Vagina (tissue), 2 donors: ENCODE measurements at places on chromosomes 16 and 17.

GRCh38 chr16:79336437-79337229 lies 263.9 kb downstream of the MAF start:
- DNase-seq: no peak

DNA sequence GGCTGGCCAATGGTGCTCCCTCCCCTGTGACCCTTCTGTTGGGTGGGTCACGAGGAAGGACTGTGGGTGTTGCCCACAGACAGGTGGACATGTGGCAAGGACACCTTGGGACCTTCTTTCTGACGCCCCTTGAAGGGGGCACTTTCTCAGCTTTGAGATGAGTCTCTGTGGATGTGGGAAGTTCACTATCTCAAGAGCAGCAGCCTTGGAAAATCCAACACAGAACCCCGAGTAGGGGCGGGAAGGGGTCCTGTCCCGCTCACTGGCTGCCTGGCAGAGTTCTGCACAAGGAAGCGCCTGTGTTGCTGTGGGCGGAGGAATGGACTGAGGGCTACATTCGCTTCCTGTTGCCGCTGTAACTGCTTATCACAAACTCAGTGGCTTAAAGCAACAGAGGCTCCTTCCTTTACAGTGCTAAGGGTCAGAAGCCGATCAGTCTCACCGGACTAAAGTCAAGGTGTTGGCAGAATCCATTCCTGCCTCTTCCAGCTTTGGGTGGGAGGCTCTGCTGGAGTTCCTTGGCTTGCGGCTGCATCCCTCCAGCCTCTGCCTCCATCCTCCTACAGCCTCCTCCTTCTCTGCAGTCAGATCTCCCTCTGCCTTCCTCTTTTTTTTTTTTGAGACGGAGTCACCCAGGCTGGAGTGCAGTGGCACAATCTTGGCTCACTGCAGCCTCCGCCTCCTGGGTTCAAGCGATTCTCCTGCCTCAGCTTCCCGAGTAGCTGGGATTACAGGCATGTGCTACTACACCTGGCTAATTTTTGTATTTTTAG lies 305.2 kb downstream of the SEC14L1 start:
- DNase-seq: no peak

GRCh38 chr16:76787394-76787793 lies 403.6 kb upstream of the MON1B start:
- no peak for DNase-seq

DNA sequence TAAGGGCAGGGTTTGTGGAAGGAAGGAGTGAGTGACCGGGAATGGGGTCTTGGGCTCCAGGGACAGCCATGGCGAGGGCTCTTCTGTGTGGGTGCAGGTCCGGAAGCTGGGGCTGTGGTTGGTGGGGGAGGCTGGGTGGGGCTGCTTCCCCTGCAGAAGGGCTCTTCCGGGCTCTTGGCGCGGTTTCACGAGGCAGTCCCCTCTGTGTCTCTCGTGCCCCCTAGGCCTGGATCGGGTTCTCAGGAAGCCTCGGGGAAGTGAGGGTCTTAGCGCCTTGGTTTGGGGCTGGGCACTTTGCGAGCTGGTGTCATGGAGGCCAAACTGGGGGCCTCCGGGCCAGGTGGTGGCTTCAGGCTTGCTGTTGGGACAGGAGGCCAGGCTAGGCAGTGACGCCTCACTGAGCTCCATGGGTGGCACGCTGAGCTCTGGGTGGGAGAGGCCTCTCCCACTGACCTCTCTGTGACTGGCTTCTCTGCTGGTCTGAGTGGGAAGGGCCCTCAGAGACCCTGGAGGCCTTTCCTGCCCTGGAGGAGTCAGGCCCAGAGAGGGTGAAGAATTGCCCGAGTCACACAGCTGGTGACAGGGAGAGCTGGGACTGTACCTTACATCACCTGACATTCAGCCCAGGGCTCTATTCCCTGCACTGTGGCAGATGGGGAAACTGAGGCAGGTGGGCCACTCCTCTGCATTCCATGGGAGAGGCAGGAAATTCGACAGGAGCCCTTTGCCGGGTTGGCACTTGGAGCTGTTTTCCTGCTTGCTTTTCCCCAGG lies 8.2 kb downstream of the ADCY7 start:
- no peak for DNase-seq

- no peak for DNase-seq
Measured at GRCh38 chr16:28186752-28187151, 25.0 kb downstream of the XPO6 start.

DNA sequence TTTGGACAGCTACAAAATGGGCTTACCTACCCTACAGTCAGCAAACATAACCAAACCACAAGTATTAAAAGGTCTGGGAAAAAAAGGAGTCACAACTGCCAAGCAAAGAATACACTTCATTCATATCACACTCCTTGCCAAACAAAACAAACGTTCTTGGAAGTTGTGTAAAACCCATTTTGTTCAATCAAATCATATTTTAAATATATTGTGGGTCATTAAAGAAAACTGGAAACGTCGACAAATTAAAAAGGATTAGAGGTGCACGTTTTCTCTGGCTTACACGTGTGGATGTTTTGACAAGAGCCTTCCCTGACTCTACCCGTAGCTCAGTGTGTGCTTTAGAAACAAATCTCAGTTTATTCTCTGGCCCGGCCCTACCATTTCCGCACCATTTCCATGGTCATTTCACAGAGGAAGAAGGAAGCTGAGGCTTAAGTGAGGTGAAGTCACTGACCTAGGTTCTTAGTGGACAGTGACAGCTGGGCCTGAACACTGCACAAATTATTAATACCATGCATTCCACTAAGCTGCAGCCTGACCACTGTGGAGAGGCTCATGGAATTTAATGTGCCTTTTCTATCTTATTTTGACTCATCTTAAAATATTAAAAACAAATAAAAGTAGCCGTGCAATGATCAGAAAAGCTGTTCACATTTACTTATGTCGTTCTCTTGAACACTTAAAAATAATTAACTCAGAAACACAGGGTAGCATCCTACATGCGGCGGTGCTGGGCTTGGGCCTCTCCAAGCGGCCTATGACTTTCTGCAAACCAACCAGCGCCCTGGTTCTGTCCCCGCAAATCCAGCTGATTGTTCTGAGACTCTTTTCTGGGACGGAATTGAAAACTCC lies 968 bp downstream of the CEP112 start:
- DNase-seq: no peak

DNA sequence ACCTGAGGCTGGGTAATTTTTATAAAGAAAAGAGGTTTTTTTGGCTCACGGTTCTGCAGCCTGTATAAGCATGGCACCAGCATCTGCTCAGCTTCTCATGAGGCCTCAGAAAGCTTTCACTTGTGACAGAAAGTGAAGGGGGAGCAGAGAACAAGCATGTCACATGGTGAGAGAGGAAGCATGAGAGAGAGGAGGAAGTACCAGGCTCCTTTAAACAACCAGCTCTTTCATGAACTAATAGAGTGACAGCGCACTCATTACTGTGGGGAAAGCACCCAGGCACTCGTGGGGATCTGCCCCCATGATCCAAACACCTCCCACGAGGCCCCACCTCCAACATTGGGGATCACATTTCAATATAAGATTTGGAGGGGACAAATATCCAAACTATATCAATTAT lies 86.8 kb downstream of the USP32 start:
- DNase-seq: no peak

DNA sequence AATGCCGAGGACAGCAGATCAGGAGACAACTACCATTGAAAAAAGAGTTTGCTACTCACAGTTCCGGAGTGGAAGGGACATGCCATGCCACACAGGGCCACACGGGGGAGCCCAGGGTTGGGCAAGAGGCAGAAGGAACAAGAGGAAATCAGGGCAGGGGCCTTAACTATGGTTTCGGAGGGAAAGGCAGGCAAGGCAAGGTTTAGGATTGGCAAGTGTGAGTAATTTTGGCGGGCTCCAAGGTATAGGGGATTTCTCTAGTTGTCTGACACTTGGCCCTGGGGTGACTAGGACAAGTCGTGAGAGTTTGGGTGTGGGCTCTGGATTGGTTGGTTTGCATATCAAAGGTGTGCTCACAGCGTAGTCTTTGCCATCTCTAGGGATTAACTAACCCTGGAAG lies 27.0 kb upstream of the NTN1 start:
- DNase-seq: no peak

DNA sequence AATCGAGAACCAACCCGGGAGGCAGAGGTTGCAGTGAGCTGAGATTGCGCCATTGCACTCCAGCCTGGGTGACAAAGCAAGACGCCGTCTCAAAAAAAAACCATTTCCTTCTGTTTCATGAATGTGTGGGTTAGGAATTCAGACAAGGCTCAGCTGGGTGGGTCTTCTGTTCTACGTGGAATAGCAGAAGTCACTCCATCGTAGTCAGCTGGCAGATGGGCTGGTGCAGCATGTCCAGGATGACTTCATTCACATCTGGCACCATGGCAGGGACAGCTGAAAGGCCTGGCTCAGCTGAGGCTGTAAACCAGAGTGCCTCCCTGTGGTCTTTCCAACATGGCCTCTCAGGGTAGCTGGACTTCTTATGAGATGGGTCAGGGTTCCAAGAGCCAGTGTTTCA lies 89.0 kb downstream of the C17orf67 start:
- DNase-seq: no peak

DNA sequence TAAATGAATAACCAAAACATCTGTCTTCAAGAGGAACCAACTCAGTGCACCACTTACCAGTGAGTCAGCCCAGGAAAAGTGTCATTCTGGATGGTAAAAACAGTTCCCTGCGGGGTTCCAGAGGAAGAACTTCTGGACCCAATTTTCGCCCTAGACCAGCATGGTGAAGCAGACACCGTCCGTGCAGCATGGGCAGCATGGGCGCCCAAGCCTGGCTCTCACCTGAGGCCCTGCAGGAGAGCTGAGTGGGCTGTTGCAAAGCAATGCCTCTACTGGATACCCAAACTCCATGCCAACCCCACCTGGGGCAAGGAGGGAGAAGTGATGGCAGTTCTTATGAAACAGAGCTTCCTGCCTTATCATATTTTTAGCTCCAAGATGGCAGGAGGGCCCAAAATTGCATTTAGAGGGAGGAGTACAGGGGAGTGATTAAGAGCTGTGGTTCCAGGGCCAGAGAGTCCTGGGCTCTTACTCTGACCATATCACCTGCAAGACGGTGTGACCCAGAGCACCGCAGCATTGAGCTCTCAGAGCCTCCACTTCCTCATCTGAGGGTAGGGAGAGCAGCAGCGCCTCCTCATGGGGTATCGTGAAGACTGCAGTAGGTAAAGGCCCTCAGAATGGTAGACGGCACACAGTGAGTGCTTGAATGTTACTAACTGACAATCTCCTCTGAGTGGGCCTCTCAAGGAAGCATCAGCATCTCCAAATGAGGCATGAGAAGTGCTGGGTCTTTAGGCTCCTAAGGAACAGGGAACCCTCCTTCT lies 16.6 kb upstream of the INPP5K start:
- DNase-seq: no peak
